Regular cardiac myocyte (primary cell): ENCODE measurements at places on chromosomes 5 and 9. TPM values are rescaled to one million over a fixed set of nuclear protein-coding genes. Genes with fewer than 3 reads are reported as not detected.

The RIMOC1 gene
- total RNA-seq, result 12.8 and 18.3 TPM in 2 replicates

The DBH gene
- not detected in 2 replicates for total RNA-seq

The ZNF367 gene
- total RNA-seq, result 2.0 and 11.9 TPM in 2 replicates

The GPBP1 gene
- 62.3 and 68.5 TPM in 2 replicates for total RNA-seq

The ST8SIA4 gene
- total RNA-seq, result 2.5 and 3.8 TPM in 2 replicates

The FGF18 gene
- not detected in 2 replicates for total RNA-seq

The KCNMB1 gene
- under 0.01 and 0.19 TPM in 2 replicates for total RNA-seq
